ENCODE measurements at places on chromosomes 7 and 10.

DNA sequence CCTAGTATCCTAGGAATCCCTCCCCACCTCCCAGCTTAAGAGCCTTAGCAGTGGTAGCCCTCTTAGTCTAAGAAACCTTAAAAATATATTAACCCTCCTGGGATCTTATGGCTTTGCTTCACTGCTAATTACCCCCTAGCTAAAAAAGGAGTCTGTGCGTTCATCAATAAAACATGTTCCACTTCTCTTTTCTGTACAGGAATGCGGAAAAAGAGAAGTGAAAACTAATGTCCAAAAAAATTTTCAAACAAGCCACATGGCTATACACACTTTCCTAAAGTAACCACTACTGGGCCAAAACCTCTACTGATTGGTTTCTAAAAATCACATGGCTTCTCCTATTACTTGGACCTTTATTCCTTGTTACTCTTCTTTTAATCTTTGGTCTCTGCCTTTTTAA lies 667.1 kb upstream of the LRRTM3 start:
- DNase-seq = no peak

GRCh38 chr7:142581341-142581740 lies 167.9 kb upstream of the PRSS1 start:
- DNase-seq = no peak

GRCh38 chr10:116417821-116418220 lies 9.8 kb upstream of the PNLIPRP3 start:
- no peak for DNase-seq

- DNase-seq = no peak
Measured at GRCh38 chr10:101961591-101962498, 94.1 kb downstream of the ARMH3 start.

DNA sequence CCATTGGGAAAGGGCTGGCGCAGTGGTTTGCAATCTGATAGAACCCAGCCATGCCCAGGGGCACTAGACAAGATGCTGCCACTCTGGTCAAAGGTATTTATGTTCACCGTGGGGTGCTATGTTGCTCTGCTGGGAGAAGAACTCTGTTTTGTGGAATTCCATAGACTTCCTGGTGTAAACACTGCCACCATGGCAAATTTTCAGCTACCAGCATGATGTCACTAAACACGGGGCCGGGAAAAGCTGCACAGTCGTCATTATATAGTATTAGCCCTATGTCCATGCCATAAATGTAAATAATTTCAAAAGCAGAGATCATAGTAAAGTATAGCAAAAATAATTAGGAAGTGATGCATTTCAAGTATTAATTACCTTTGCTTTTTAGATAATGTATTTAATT lies 500.6 kb downstream of the PARD3 start:
- no peak for DNase-seq

DNA sequence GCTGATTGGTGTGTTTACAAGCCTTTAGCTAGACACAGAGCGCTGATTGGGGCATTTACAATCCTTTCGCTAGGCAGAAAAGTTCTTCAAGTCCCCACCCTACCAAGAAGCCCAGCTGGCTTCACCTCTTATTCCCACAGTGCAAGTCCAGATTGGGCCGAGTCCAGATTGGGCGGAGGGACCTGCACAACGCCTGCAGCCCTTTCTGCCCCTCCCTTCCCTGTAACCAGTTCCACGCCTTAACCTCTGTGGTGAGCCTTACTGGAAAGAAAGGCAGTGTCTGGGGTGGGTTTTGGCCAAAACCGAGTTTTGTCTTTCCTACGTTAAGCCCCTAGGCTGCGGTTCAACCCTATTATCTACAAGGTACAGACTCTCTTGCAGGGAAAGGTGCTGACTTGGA lies 268.7 kb downstream of the ZEB1 start:
- DNase-seq = no peak

DNA sequence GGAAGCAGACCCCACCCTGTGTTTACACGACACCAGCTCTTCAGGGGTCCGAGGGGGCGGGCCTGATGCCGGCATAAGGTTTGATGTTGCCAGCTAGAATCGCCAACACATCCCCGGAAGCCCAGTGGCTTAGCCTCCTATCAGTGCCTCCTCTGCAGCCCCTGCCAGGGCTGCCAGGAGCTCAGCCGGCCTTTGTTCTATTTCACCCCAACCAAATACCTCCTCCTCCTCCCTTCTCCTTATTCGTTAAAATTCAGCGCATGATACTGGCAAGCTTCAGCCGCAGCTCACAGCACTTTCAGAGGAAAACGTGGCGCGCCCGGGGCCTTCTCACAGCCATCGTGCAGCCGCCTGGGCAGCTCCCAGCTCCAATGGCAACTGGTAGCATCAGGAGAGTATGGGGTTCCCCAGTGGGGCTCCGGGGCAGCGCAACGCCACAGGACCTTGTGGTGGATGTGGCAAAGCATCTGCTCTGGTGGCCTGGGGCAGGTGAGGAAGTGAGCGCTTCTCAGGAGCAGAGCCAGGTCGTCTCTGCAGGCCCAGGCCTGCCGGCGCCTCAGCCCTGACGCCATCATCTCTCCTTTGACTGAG lies 176.4 kb upstream of the RHEB start:
- no peak for DNase-seq

DNA sequence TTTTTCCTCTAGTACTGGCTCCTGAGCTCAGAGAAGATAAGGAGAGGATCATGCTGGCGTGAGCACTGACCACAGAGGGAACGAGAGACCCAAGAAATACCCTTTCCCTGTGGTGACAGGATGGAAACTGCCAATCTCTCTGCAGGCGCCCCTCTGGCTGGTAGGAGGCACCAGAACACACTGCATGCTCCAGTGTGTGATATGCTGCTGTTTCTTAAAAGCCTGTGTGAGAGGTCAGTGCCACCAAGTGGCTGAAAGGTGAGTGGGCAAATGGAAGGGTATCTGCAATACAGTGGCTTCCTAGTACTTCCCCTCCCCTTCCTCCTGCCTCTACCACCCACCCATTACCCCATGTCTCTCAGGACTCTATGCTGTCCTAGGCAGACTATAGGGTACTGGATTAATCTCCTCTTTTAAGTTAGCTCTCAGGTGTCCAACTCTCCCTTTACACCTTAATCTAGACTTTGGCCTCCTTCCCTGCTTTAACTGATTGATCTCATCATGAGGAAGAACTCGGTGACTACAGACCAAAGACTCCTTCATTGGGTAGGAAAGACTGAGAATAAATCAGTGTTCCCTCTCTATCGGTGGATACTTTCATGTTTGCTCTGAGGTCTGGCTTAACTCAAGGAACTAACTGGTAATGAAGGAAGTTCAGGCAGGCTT lies 283.6 kb downstream of the ADRA2A start:
- DNase-seq = peak; percentile 46

GRCh38 chr7:108069646-108070045 lies 60.5 kb downstream of the LAMB4 start:
- DNase-seq = no peak

GRCh38 chr10:110498982-110499795 lies 1.5 kb downstream of the DUSP5 start:
- no peak for DNase-seq

- DNase-seq = no peak
Measured at GRCh38 chr7:104328970-104329825, 795 bp downstream of the LHFPL3 start.

GRCh38 chr10:114024876-114025610 lies 18.6 kb upstream of the ADRB1 start:
- peak; percentile 36 for DNase-seq

DNA sequence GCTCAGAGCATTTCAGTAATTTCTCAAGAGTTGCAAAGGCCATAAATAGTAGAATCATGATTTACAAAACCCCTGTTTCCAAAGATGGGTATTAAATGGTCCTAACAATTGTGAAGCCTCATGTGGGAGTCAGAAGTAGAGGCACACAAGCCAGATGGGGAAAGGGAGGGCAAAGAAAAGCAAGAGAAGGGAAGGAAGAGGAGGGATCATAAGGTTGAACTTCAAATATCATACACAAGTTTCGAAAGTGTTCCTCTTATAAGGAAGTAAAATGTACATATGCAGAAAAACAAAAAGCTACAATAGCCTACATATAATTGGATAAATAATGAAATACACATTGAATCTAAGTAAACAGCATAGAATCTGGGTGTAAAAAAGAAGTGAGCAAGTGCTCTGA lies 6.0 kb downstream of the LIPN start:
- DNase-seq = no peak

- peak; percentile 76 for DNase-seq
Measured at GRCh38 chr10:30775779-30776591, 146.4 kb upstream of the LYZL2 start.

DNA sequence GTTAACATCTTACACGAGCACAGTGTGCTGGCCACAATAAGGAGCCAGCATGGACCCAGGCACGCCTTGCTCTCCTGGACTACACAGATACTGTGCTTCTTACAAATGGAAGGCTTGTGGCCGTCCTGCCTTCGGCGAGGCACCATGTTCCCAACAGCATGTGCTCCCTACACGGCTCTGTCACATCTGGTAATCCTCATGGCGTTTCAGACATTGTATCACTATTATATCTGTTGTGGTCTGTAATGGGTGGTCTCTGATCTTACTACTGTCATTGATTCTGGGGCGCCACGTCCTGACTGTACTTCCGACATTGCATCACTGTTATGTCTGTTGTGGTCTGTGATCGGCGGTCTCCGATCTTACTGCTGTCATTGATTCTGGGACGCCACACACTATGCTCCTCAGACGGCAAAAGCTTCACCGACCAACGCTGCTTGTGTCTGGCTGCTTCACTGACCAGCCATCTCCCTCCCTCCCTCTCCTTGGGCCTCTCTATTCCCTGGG lies 195.4 kb downstream of the MAD1L1 start:
- DNase-seq = no peak

- no peak for DNase-seq
Measured at GRCh38 chr7:8490391-8491045, 57.1 kb downstream of the NXPH1 start.

DNA sequence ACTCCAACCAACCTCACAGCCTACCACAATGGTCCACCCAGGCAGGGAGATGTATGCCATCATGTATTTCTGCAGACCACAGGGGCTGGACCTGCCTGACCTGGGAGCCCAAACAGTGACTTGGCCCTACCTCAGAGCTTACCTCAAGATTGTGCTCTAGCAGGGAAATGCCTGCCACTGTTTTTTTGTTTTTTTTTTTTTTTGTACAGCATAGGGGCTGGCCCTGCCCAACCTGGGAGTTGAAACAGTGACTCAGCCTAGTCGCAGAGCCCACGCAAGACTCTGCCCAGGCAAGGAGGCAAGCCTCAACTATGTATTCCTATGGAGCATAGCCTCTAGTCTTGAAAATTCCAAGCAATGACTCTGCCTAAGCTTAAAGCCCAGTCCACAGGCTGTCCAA lies 39.3 kb upstream of the CDK6 start:
- no peak for DNase-seq

GRCh38 chr10:43857206-43857930 lies 208.7 kb upstream of the ZNF32 start:
- no peak for DNase-seq

- no peak for DNase-seq
Measured at GRCh38 chr10:124374535-124375352, 44.0 kb downstream of the OAT start.

DNA sequence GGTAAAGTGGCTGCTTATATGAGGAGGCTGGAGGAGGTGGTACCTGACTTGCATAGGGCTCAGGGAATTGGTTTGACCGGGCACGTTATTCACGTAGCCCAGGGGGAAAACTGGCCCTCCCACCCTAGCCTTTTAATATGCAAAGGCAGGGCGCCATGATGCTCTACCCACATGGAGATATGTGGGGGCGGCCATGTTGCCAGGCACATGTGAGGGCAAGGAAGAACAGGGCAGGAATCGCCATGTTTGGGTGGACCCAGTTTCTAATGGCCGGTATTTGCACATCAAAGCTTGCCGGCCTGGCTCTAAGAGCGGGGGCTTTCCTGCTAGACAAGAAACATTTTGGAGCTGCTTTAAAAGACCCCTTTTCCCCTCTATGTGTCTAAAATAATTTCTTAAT lies 949.7 kb upstream of the C7orf33 start:
- no peak for DNase-seq

GRCh38 chr7:79317728-79318127 lies 135.7 kb downstream of the MAGI2 start:
- DNase-seq = peak; percentile 8

DNA sequence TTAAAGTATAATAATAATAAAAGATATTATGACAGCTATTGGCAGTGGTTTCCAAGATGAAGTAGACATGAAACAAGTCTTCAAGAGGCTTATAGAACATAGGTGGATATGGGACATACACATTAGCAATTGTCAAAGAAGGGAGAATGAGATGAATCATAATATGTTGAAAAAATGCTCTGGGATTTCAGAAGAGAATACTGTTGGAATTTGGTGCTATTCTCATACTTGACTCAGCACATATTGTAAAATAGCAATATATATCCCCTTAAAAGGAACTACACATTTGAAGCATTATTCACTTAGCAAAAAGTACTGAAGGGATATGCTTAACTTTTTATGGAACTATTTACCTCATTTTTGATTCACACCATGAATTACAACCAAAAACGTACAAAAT lies 577.2 kb upstream of the PCDH15 start:
- no peak for DNase-seq

- no peak for DNase-seq
Measured at GRCh38 chr10:110035070-110035921, 27.5 kb downstream of the ADD3 start.

- no peak for DNase-seq
Measured at GRCh38 chr10:114385557-114385956, 18.7 kb downstream of the AFAP1L2 start.

DNA sequence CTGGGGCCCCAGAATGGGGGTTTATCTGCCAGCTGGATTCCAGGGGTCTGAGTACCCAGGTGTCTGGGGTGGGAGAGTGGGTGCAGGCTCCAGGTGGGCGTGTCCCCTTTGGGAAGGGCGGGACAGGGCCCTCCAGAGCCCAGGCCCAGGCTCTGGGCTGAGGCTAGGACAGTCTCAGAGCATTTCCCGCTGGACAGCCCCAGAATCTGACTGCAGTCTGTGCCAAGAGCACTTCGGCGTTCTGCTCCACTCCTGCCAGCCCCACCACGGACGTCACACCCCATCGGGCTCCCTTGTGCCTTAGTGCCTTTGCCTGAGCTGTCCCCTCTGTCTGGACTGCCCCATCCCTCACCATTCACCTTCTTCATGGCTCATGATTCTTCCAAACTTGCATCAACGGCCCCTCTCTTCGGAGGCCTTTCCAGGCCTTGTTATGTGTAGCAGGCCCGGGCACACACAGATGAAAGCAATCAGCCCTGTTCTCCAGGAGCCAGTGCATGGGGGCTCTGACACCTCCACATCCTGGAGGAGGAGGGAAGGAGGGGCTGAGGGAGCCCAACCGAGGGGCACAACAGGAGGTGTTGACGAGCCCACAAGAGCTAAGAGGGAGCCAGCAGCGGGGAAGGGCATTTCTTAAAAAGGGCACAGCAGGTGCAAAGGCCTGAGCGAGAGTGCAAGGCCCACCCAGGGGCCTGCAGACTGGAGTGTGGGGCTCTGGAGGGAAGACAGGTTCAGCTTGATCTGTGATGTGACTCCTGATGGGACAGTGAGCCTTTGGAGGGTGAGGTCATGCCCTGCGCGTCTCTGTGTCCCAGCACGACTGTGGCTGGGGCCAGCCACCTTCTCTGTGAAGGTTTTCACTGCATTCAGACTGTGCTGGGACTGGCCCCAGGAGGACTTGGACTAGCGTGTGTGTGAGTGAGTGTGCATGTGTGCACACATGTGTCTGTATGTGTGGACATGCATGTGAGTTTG lies 41.7 kb downstream of the GTF2IRD1 start:
- DNase-seq = no peak
